ENCODE measurements at places on chromosomes 6 and 20.
A peak's percentile ranks its signal among the peaks of the same experiment; 100 is the strongest.

- no peak for DNase-seq
These were observed 83.6 kb downstream of the SCAND1 start for GRCh38 chr20:35870541-35871258.

GRCh38 chr6:167650730-167651317, 175.9 kb upstream of the AFDN start:
- DNase-seq, result no peak

DNA sequence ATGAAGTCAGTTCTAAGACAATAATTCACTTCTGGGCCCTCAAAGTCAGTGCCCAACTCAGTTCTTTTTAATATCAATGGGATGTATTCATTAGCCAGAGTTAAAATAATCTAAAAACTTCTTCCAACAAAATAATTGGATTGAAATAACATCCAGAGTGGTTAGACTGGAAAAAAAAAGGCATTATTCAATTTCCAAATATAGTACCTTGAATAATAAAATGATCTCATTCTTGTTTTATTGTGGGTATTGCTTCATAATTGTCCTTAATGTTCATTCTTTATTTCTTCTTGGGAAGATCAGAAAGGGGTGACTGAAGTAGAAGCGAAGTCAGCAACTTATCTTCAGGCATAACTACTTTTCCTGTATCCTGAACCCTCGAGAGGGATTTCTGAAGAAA, 85.1 kb upstream of the JARID2 start:
- no peak for DNase-seq

DNA sequence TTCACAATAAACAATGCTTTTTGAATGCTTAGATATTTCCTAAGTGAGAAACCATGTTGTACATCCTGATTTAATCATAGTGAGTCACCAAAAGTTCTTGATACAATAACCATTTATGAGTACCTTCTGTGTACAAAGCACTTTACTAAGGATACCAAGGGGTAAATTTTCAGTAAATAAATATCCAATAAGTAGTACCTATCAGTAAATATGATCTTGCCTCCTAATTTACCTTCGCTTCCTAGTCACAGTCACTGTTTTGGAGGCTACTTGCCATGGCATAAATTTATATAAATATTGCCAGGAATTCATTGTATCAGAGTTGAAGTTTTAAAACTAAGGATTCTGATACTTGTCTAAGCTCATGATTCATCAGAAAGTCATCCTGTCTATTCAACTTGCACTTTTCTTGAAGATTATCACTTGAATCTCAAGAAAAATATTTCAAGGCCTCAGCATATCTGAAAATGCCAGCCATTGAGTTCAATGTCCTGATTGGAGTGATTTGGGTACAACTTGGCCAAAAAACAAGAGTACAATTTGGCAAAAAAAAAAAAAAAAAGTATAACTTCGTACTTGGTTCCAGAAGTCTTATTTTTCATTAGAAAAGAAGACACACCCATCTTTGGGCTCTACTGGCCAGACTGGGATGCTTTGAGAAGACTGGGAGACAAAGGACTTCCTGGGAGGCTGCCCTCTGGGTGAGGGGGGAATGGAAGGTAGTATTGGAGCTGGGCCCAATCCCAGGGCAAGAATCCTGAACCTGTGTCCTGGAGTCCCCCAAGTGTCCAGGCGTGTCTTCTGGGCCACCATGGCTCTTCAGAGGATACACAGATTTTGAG, 32.8 kb downstream of the RAB22A start:
- DNase-seq, result no peak

- DNase-seq, result no peak
These were observed 14.7 kb upstream of the ZNF831 start for GRCh38 chr20:59148701-59149493.

- DNase-seq, result no peak
These were observed 871.5 kb downstream of the QKI start for GRCh38 chr6:164286011-164286410.

GRCh38 chr20:44211177-44212039, 837 bp upstream of the OSER1 start:
- DNase-seq, result no peak

GRCh38 chr6:39072830-39073229, 24.2 kb downstream of the GLP1R start:
- no peak for DNase-seq

GRCh38 chr6:137910424-137910834, 43.4 kb downstream of the TNFAIP3 start:
- DNase-seq, result no peak

DNA sequence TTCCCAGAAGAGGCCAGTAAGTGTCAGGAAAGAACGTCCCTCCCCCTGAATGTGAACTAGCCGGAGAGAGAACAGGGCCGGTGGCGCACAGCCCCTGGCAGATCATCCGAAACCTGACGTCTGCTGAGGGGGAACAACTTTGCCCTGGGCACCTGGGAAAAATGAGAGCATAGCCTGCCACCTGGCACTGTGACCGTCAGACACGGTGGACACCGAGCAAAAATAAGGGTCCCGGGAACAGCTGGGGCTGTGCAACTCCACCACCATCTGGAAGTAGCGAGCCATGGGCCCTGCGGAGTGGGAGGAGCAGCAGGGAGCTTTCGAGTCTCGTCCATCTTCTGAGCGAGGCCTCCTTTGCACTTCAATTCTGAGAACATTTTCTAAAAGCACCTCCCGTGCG, 110.8 kb downstream of the EDN3 start:
- no peak for DNase-seq

- DNase-seq, result no peak
These were observed 61.5 kb upstream of the HDDC2 start for GRCh38 chr6:125363039-125363823.

DNA sequence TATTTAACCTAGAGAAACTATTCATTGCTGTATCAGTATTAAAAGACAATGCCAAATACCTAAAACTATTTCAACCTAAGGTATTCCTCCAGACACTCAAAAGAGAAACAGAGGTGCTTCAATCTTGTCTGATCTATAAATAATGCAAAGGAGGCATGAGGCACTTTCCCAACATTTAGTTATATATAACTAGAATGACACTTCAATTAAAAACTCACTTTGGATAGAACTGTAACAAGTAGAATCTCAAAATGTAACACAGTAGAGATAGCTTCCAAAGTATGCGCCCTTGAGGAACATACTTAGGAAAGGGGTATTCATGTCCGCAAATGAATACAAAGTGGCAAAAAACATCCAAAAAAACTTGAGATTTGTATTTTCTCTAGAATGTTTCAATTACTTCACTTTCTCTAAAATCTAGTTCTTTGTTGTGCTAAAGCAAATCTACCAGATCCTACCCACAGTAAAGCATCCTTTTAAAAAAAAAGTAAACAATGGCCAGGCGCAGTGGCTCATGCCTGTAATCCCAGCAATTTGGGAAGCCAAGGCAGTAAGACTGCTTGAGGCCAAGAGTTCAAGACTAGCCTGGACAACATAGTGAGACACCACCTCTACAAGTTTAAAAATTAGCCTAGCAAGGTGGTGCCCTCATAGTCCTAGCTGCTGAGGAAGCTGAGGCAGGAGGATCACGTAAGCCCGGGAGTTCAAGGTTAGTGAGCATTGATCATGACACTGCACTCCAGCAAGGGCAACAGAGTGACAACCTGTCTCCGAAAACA, 10.3 kb downstream of the SYNCRIP start:
- DNase-seq, result no peak

- no peak for DNase-seq
These were observed at the start of gene PKHD1 for GRCh38 chr6:52087498-52087999. Gene PKHD1 (minus strand): TSS chr6:52087613. CDS start chr6:52084933, 2,680 bp downstream.

- DNase-seq, result no peak
These were observed 68.5 kb downstream of the PLEKHG1 start for GRCh38 chr6:150667977-150668716.

DNA sequence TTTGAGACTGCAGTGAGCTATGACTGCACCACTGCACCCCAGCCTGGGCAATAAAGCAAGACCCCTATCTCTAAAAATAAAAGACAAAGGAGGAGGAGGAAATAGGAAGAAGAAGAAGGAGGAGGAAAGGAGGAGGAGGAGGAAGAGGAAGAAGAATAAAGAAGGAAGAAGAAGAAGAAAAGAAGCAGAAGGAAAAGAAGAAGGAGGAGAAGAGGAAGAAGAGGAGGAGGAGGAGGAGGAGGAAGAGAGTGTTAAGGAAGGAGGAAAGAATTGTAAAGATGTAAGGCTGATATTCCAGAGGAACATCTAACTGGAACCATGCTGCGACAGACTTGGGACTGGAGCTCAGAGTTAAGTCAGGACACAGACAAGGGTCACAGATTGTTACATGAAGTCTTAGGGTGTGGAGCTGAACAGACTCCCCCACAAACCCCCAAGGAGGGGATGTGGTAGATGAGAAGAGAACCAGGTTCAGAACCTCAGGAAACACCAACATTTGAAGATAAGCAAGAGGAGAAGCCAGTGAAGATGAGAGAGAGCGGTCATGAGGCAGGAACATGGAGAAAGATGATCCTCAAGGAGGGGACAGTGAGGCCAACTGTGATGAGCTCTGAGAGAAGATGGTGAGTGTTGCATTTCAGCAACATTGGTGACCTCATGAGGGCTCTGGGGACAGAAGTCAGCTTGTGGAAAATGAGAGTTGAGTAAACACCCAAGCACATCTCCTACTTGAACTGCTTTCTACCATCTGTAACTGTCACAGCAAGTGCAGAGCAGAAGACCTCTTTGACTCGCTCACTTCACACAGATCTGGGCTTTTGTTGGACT, 118.2 kb downstream of the CD164 start:
- no peak for DNase-seq

- no peak for DNase-seq
These were observed 7.2 kb downstream of the PYGB start for GRCh38 chr20:25254986-25255680.

DNA sequence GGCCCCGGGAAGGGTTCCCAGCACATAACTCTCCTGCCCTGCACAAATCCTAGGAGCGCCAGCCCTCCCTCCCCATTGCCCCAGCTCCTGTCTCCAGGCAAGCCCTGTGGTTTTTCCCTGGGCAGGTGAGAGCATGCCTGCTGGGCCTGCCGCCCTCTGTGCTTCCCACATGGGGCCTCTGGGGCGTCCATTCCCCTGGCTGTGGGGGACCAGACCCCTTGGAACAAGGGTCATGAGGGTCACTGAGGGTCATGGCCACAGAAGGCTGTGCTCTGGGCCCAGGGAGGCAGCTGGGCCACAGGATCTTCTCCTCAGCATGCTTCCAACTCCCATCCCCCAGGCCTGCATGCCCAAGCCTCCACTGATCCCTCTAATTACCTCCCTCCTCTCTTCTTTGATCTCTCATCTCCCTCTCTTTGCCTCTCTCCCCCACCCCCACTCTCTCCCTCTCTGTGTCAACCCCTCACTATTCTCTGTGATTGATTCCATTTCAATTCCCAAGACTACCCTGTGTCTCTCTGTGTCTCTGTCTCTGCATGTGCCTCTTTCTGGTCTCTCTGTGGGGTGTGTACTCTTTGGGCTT, 6.1 kb downstream of the MDFI start:
- DNase-seq, result no peak

DNA sequence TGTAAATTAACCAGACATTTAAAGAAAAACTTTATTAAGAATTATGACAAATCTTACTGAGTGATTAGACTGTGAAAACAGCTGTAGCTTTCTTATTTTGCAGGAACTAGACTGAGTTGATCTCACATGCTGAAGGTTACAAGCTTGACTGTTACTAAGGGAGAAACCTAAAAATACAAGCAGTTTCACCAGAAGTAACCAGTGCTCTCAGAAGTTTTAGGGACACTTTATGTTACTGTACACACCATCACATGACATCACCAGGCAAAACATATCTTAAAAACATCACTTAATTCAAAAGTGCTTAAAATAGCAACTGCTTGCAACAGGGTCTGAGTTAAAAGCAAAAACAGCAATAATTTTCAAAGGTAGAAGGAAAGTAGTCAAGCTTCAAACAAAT, 5.4 kb downstream of the FBXO30 start:
- DNase-seq, result no peak

DNA sequence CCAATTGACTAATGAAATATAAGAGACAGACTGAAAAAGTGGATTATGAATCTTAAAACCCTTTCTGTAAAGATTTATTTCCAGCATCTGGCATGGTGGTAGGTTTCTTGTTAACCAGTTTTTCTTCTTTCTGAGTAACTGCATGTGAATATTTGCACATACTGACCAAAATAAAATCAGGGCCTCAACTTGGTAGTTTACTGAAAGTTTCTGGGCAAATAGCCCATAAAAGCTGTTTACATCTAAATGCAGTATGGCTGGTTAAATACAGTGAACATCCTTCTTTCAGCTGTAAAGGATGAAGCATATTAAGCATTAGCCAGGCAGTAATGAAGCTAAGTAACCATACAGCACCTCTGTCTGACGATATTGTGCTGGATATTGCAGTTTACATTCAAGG, 83.6 kb upstream of the EYS start:
- DNase-seq, result no peak

DNA sequence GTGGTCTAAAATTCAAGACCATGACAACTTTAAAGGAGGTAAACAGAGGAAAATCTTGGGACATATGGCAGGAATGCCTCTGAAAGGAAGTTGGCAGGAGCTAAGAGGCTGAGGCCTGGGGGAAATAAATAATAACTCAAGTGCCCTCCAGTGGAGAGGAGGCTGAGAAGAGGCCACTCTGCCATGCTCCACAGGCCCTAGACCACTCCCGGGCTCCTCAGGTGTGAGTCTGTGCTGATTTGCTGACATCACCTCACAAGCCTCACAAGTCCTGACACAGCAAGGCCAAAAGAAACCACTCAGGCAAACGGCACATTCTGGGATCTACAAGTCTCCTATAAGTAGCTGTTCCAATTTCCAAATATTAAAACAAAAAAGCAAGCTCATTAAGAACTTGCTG, 91.0 kb upstream of the RIPOR2 start:
- no peak for DNase-seq

- DNase-seq, result no peak
These were observed 7.3 kb upstream of the ITPR3 start for GRCh38 chr6:33613795-33614168.

DNA sequence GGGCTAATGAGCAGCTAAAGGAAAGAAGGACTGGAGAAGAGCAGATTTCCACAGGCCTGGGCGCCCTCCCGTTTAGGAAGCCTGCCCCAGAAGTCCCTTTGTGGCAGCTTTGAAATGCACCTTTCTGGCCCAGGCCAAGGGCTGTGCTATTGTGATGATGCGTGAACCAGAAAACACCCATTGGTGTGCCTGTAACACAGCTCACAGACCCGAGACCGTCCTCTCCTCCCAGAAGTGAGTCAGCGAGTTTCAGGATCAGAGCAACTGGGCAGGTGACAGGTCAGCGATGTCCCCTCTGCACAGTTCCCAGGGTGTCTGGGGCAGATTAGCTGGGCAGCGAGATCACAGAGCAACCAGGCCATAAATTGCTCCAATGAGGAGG, 71.9 kb upstream of the SULF2 start:
- no peak for DNase-seq

GRCh38 chr6:144149894-144150709, at the start of gene STX11:
Gene STX11 (plus strand): TSS chr6:144150517. CDS start chr6:144186628, 36,111 bp downstream.
- peak; percentile 64 for DNase-seq

DNA sequence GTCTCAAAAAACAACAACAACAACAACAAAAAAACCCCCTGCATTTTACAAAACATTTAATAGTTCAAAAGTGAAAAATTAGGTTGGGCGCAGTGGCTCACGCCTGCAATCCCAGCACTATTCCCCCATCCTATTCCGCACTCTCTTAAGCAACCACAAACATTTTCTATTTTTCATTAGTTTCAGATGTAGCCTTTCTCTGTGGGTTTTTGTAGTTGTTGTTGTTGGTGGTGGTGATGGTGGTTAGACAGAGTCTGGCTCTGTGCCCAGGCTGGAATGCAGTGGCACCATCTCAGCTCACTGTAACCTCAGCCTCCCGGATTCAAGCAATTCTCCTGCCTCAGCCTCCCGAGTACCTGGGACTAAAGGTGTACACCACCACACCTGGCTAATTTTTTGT, 6.4 kb upstream of the GMNN start:
- DNase-seq, result no peak
